Brain (organoid and tissue), 16 donors: ENCODE measurements at places on chromosomes 2 and 18.
A peak's percentile ranks its signal among the peaks of the same experiment; 100 is the strongest.

- DNase-seq, result no peak
Measured at GRCh38 chr2:46679761-46680160, 200.4 kb downstream of the TMEM247 start.

GRCh38 chr2:57740891-57741290 lies 305.7 kb upstream of the VRK2 start:
- peak; percentile 56 for DNase-seq

DNA sequence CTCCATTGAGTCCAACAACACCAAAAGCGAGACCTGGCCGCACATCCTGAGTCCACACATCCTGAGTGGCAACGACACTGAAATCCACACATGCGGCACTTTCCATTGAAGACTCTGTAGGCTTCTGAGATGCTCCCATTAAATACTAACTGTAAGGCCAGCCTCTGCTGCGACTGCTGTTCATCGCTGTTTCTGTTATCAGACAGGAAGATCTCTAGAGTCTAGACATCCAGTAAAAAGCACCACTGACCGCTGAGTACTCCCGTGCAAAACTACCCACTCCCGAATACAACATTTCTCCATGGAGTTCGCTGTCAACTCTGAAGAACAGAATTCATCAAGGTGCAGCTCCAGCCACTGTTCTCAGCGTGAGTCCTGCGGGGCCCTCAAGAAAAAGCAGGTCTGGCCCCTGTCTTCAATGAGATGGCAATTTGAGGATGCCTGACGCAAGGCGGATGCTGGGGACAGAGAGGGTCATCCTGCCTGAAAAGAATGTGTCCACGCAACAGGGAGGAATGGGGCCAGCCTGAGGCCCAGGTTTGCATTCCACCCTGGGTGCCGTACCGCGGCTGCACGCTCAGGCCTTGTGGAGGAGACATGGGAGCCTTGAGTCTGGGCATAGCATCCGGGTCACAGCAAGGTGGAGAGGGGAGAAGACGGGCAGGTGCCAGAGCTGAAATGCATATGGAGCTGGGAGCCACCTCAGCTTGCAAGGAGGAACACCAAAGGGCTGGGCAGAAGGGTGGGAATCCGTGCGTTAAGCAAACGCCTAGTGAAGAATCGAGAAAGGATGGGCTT lies 61.9 kb downstream of the ZNF516 start:
- DNase-seq, result no peak

DNA sequence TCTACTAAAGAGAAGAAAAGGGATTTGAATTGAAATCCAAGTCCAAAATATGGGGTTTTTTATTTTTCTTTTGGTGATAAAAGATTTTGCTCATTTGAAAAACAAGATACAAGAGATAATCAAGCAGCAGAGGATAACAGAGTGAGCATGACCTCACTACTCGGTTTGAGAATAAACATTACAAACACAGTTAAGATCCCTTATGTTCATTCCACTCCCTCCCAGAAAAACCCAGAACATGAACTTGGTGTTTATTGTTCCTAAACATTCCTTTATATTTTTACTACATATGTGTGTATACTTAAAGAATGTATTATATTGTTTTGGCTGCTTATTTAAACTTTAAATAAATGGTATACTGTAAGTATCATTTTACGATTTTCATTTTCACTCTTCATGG lies 146.6 kb upstream of the CHAC2 start:
- DNase-seq, result no peak

- DNase-seq, result no peak
Measured at GRCh38 chr18:79856119-79857007, 58.6 kb downstream of the KCNG2 start.

DNA sequence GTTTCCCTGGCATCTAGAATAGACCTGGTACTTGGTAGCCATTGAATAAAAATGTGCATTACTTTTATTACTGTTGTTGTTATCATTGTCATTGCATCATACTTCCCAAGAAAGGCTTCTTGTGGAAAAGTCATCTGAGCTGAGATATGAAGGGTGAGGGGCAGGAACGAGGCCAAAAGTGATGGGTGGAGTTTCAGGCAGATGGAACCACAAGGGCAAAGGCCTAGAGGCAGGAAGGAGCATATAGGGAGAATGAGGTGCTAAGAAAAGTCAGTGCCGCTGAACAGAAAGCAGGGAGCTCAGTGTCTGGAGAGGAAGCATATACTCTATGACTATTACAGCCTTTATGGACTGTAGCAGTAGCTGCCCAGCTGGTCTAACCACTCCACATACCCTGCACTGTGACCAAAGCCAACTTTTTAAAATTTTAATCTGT lies 219.3 kb downstream of the SPP2 start:
- DNase-seq, result no peak

DNA sequence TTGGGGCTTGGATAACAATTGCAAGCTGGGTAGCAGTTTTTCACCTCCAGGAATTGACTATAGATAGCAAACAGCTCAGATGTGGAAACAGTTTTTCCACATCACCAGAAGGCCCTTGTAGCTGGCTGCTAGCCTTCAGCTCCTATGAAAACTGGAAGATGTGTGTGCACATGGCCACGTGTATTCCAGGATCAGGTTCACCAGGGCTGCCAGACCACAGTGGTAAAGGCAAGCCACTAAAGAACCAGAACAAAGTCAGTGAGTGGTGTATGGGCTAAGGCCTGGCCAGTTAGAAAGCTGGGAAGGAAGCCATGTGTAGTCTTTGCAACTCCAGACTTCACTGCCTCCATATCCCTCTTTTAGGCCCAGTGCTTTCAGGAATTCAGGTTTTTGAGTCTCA lies 12.9 kb downstream of the LRRTM1 start:
- DNase-seq, result no peak

DNA sequence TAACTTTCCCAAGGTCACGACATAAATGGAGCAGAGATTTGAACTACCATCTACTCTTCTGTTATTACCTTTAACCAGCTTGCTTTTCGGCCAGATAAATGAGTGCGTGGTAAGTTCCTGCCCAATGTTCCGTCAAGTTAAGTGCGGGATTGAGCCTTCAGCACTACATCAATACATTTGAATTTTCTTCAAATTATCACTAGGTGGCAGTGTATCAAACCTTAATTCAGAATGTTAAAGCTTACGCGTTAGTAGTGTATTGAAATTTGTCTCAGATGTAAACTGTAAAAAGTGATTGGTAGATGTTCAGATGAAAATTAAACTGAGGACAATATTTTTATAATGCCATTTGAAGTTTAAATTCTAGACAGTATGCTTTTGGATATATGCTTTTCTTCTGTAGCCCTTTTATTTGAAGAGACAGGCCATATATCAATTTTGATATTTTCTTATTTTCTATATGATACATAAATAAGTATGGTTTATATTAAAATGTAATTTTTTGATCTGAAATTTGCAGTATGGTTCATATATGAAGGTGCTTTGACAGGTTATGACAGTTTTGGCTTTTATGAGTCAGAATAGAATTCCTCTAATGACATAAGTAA lies 681.3 kb downstream of the ADCYAP1 start:
- peak; percentile 73 for DNase-seq
